Dermis microvascular lymphatic vessel endothelial cell (primary cell): ENCODE measurements at places on chromosomes 3 and 15. TPM values are rescaled to one million over a fixed set of nuclear protein-coding genes. Genes with fewer than 3 reads are reported as not detected.
A peak's percentile ranks its signal among the peaks of the same experiment; 100 is the strongest.

DNA sequence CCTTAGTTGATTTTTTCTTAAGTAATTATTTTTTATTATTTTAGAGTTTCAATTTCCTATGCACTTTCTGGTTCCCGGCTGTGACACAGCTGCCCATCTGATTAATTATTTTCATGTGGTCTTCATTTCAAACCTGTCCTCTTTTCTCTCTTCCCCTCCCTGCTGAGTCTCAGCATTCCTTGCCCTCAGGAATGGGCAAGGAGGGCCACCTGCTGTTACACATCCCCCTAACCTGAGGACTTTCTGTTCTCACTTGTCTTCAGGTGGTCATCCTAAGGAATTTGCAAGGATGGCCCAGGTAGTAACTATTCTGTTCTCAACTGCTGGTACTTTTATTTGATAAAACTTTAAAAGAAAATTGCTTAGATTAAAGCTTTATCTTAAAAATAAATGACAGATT, 545.0 kb downstream of the OTOL1 start:
- DNase-seq, result no peak

GRCh38 chr15:39756806-39757522, 25.7 kb downstream of the FSIP1 start:
- peak; percentile 74 for DNase-seq

GRCh38 chr3:32493437-32494414, 8.9 kb downstream of the CMTM6 start:
- peak; percentile 59 for DNase-seq

- no peak for DNase-seq
These were observed 149.0 kb downstream of the GSK3B start for GRCh38 chr3:119945291-119945690.

GRCh38 chr15:82177291-82178010, 85.1 kb downstream of the EFL1 start:
- no peak for DNase-seq

GRCh38 chr15:101543026-101543390, 53.5 kb upstream of the PCSK6 start:
- no peak for DNase-seq

DNA sequence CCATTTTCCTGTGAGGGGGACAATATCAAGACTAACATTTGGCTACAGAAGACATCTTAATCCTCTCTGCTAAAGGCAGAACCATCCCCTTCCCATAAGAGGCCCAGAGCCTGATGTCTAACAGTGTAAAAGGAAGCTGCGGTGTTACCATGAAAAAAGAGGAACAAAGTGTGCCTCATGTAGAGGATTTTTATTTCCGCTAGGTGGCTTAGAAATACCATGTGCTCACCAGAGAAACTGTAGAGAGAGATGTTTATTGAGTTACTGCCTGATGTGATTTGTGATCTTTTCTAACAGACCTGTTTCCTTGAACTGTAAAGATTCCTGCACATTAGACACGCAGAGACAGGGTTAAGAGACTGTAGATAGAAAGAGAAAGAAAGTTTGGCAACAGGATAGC, 22.0 kb downstream of the OR5H15 start:
- DNase-seq, result no peak

GRCh38 chr3:16474920-16475319, 38.6 kb downstream of the RFTN1 start:
- DNase-seq, result no peak

- DNase-seq, result no peak
These were observed 441.5 kb upstream of the ARHGEF26 start for GRCh38 chr3:153679714-153680113.

The PROK2 gene
- not detected in 2 replicates for total RNA-seq

The MUC13 gene
- not detected in 2 replicates for total RNA-seq

- DNase-seq, result peak; percentile 84
These were observed at the start of gene RFX7 for GRCh38 chr15:56243163-56244037. TSS of gene RFX7 (minus strand) at chr15:56243879. CDS start at chr15:56243285, 594 bp downstream.

DNA sequence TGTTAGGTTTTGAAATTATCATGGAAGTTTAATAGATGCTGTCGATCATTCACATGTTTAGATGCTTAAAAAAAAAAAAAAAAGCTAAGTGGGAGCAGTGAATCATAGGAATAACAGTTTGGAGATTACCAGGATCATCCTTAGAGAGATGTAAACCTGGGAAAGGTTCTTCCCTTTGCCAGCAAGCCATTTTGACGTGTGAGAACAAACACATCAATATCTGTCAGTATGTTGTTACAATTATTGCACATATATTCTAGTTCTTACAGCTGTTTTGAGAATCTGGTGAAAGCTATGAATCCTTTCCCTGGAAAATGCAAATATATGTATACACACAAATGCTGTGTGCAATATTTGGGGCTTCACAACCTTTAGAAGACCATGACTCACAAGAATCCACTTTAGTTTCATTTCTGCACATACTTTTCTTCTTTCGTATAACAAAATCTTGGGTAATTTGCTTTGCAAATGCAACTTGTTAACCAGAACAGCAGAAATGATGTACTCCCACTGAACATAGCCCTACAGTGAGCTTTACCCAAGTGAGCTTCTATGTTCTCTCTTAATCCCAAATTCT, 12.0 kb downstream of the NFKBIZ start:
- no peak for DNase-seq
